ENCODE measurements at places on chromosomes 2 and 18.

DNA sequence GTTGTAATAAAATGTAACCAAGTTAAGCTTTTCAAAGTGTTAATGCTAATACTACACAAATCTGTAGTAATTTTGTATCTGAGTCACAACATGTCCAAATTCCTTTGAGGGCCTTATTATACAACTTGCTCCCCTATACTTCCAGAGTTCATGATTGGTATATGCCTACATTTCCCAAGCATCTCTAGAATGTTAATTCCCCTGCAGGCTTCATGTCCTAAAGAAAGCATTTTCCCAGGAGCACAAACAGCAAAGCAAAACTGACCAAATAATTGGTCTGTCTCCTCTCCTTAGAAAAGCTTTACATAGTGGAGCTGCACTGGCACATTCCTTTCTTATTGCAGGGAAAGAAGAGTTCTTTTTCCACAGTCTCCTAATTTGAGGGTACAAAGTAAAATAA lies 3.7 kb downstream of the ALS2 start:
- no peak for DNase-seq

GRCh38 chr2:63081404-63081803 lies 30.8 kb downstream of the OTX1 start:
- DNase-seq: no peak

GRCh38 chr2:106536490-106536889 lies 49.3 kb downstream of the CD8B2 start:
- no peak for DNase-seq

DNA sequence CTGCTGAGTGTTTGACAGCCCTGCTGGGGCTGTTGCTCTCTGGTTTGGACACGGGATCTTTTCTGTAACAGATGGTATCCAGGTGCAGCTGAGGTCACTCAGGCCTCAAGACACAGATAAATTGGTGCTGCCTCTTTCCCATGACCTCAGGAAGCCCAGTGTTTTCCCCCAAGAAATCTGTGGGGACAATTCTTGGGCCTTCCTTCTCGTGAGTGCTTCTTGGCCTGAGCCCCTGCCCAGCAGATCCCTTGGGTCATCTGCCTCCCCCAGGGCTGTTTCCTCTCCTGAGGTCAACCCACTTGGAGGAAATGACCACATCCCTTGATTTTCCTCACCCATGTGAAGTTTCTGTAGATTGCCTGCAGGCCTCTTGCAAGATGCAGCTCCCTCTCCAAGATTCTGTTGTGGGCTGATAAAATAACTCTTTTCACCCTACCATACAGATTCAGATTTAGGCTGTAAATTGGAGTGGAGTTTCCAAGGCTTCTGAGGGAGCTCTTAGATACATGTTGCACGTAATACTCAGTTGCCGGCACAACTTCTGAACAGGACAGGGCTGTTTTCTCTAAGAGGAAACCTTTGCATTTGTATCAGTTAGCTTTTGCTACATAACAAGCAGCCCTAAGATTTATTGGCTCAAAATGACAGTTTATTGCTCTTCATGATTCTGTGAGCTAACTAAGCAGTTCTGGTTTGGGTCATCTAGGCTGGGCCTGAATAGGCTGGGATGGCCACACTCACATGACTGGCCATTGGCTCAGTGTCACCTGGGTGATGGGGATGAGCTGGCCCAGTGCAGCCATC lies 13.1 kb downstream of the ZAP70 start:
- DNase-seq: no peak

- DNase-seq: no peak
Observed at GRCh38 chr2:8343031-8343430, 338.8 kb upstream of the ID2 start.

All from cardiac muscle cell (in vitro differentiated cells and primary cell).